ENCODE measurements at places on chromosomes 13 and 19. TPM values are rescaled to one million over a fixed set of nuclear protein-coding genes. Genes with fewer than 3 reads are reported as not detected.

Gene CIC
- total RNA-seq, result 9.3 TPM

DNA sequence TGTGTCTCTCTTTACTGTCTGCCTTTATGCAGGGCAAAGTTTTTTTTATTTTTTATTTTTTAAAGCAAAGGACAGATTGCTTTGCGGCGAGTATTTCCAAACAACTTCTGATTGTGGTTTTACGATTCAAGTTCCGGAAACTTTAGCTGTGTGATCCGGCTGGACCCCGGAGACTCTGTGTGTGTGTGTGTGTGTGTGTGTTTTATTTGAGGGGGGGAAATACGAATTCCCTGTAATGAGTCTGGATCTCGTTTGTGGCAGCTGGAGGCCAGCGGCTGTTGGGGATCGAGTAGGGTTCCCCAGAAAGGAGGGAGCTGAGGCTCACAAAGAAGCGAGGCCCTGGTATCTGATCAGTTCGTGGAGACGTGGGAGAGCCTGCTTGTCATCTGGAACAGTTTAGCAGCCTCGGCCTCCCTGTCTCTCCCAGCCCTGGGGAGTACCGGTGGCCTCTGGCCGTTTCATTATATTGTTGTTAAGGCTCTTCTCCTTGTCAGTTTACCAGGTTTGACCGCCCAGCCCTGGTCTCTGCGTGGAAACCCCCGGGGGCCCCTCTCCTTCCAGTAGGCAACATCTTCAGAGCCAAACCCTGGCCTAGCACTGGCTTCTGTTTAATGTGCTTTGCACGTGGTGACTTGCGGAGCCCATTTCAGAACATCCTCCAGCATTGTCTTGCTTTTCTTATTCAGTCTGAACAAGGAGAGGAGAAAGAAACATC lies 1.3 kb downstream of the FARP1 start:
- no peak for DNase-seq

- peak; percentile 59 for DNase-seq
Observed at GRCh38 chr13:20197361-20197834, 4.7 kb upstream of the GJB2 start.

DNA sequence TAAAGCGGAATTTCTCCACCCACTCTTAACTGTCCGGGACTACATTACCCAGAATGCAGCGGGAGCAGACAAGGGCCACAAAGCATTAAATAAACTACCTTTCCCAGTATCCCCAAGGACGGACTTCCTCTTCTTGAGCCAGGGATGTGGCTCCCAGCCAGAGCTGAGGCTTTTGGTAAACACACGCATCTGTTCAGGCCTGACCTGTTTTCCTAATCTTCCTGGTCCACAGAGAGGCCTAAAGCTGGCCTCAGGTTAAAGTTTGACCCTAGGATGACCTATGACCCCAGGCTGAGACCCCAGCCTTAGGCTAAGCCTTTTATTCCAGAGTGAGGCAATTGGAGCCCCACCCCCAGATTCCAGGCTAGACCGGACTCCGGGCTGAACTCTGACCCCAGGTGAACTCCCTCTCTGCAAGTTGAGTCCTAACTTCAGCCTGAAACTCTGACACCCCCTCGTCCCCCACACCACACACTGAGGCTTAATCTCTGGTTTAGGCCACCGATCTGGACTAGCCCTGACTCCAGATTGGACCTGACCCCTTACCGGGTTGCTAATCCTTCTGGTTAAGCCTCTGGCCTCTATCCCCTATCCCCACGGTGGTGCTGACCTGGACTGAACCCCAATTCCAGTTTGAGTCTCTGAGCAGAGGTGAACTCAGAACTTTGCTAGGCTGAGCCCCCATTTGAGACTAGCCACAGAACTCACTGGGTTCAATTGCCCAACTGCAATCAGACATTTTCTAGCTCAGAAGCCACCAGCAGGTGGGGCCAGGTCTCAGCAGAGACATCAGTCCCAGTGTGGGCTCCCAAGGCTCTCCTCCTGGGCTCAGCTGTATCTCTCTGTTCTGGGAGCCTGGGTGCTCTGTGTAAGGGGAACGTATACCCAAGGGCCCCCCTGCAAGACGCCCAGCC lies 750 bp upstream of the GPR108 start:
- DNase-seq, result peak; percentile 77

Gene DCT
- not detected for total RNA-seq

DNA sequence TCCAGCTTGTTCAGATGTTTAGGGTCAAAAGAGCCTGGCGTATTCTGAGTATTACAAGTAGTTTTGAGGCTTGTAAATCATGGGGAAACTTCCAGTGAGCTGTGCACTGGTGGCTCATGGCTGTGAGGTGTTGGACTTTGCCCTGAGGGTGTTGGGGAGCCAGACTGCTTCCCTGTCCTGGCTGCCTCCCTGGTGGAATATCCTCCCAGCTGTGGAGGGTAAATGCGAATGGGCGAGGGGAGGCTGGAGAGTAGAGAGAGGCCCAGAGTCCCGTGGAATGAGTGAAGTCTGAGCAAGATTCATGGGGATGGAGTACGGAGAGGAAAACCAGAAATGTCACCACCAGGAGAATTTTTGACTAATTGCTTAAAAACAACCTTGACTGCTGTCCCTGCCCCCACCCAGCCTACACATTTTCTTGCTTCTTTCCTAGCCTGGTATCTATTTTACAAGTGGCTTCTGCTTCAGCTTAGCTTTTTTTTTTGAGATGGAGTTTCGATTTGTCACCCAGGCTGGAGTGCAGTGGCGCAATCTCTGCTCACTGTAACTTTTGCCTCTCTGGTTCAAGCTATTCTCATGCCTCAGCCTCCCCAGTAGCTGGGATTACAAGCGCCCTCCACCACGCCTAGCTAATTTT lies 3.7 kb downstream of the SNRPA start:
- DNase-seq, result no peak

- DNase-seq, result no peak
Observed at GRCh38 chr19:21835429-21835809, 563 bp downstream of the ZNF43 start.

Gene SGTA
- total RNA-seq, result 26.5 TPM

Gene ZIC2
- total RNA-seq, result not detected

DNA sequence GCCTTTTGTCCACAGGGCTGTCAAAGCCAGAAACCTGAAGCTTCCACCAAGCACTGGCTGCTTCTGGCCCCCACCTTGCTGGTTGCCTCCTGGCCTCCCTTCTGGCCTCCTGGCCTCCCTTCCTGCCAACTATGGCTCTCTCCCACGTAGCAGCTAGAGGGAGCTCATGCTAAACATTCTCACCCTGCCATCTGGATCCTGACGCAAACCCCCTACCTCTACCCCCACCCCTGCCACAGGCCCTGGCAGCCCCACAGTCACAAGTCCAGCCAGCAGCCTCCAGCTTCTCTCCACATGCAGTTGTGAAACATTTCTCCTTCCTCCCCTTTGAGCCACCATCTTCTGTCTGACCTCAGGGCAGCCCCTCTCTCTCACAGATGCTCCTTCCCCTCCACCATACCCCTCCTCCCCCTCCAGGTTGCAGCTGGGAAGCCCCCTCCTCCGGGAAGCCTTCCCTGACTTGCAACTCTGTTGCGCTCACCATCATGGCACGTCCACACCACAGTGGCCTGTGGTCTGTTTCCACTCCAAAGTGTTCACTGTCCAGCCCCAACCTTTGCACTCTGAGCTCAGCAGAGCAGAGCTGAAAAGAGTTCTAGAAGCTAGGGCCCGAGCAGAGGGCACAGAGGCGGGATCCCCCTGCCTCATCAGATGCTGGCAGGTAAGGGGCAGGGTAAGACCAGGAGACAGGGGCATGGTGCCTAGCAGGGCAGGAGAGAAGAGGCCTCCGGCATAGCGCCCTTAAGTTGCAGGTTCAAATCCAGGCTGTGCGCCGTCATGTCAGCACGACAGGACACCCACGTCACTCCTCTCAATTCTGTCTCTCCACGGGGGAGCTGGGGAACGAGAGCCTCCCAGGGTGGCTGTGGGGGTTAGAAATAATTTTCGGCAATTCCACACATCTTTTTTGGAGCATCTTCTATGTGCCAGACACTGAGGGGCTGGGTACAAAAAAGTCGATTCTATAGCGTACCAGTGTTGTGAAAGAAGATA lies 7.3 kb downstream of the ADGRL1 start:
- DNase-seq, result no peak
